ENCODE measurements at places on chromosomes 6 and 20.

GRCh38 chr6:37477656-37478435, 21.8 kb downstream of the CCDC167 start:
- DNase-seq: no peak

DNA sequence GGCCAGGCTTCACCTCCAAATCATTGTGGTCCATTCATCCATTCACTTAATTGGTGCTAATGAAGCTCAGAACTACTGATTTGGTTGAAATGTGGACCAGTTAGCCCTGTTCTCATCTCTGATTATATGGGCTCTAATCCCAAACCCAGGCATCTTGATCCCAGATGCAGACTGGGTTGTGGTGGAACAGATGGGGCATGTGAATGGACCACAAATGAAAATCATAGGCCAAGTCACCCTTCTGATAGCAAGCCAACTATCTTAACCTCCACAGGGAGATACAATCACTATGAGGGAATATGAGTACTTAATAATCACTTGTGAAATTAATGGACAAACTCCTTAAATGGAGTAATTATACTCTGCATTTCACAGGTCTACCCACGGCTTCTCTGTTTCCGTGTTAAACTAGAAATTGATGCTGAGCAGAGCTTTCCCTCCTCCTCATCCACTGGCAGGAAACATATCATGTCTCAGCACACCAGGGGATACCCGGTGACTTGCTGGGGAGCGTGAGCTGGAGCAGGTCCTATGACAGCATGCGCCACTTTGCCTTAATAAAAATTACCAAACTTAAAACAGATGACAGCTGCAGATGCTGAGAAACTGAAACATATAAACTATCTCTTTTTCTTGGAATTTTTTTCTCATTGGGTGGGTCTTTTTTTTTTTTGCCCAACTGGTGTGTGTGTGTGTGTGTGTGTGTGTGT, 108.8 kb upstream of the HEY2 start:
- no peak for DNase-seq

DNA sequence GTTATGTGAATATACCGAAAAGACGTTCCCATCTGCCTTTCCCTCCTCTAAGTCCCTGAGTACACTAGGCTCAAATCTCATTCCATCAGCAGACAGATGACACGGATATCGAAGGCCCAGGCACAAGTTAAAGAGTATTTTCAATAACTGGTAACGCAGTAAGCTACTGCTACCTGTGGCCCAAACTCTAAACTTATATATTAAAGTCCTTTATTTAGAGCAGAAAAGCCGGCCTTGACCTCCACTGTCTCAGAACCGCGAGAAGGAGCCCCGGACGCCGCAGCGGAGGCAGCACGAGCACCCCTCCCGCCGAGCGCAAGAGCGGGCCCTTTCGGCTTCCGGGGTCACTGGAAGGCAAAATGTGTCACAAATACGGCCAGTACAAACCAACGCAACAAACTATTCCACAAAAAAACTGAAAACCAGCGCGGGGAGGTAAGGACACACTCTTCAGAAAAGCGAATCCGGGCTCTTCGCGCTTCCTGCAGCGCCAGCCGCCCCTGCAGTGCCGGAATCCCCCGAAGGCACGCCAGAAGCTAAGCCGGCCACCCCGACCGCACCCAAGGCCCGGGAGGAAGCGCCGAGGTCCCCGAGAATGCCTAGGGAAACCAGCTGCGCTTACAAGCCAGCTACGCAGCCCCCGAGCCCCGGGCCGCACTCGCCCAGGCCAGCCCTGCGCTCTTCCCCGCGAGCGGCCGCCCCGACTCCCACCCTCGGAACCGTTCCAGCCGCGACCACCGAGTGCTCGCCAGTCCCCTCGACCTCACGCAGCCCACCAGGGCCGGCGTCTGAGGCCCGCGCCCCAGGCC, 681 bp downstream of the DIDO1 start:
- DNase-seq: peak; percentile 53

DNA sequence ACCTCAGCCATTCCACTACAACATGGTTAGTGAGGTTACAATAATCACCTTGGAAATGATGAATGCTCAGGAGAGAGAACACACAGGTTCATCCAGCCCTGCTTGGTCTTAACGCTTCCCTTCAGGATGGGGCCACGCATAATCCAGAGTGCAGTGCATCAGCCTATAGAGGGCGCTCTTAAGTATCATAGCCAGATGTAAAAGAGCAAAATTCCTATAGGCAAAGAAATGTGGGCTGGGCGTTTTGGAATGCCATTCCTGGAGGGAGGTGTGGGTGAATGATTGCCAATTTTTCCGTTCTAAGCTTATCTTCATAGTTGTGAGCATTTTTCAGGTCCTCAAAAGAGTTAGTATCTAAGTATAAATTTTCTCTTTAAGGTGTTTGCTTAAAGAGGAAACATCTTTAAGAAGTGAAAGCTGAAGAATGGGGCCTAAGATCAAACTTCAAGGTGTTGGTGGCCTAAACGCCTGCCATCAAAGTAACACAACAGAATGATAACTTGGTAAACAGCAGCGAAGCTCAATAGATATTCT, 1.8 kb downstream of the RIPOR2 start:
- DNase-seq: no peak

GRCh38 chr20:32623667-32624157, 38.6 kb upstream of the NOL4L start:
- no peak for DNase-seq

GRCh38 chr6:152246554-152247337, 390.4 kb downstream of the SYNE1 start:
- DNase-seq: no peak
